ENCODE measurements at places on chromosomes 13 and 19.

DNA sequence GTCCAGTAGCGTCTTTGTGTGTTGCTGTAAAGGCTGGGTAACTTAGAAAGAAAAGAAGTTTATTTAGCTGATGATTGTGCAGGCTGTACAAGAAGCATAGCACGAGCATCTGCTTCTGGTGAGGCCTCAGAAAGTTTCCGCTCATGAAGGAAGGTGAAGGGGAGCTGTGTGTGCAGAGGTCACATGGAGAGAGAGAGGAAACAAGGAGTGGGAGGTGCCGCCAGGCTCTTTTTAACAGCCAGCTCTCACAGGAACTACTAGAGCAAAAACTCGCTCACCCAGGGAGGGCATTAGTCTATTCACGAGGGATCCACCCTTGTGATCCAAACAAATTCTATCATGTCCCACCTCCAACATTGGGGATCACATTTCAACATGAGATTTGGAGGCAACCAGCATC lies 99.8 kb downstream of the GPR12 start:
- DNase-seq, result no peak

- DNase-seq, result peak; percentile 52
Observed at GRCh38 chr19:16025108-16026101, 50.9 kb upstream of the TPM4 start.

GRCh38 chr13:61040181-61040580 lies 375.5 kb downstream of the PCDH20 start:
- peak; percentile 13 for DNase-seq

DNA sequence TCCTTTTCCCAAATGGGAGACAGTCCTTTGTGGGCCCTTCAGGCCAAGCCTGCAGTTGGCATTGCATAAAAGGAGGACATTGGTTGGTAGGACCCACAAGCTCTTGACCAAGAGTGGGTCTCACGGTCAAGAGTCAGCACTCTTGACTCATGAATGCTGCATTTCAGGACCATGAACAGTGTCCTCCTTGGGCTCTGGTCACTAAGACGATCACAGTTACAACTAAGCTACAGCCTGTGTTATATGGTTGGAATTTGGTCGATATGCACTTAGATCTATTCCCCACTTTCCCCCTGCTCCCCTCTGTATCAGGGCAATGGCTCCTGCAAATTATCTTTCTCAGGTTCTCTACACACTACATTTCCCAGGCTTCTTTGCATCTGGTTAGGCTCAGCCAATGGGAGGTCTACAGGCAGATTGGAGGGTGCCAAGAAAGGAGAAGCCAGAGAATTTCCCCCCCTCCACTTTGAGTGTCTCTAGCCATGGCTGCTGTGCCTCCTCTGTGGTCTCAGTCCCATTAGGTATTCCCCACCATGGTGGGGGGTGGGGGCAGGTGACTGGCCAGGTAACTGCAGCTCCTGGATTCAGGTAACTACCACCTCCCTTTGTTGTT lies 3.1 kb upstream of the OLFM2 start:
- no peak for DNase-seq

- DNase-seq, result no peak
Observed at GRCh38 chr13:46812301-46812797, 15.4 kb upstream of the ESD start.

DNA sequence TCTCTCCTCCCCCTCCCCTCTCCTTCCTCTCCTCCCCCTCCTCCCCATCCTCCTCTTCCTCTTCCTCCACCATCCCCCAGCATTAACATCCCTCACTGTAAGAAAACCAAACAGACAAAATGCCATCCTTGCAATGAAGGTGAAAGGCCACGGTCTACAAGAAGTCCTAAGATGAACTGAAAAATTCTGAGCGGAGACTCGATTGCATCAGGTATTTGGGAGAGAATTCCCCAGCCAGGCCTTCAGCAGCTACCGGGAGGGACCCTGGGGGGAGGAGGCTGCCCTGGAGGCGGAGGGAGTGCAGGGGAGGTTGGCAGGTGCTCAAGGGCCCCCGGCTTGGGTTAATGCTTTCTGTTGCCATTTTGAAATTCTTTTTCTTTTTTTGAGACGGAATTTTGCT lies 10.1 kb upstream of the TIMM44 start:
- no peak for DNase-seq

DNA sequence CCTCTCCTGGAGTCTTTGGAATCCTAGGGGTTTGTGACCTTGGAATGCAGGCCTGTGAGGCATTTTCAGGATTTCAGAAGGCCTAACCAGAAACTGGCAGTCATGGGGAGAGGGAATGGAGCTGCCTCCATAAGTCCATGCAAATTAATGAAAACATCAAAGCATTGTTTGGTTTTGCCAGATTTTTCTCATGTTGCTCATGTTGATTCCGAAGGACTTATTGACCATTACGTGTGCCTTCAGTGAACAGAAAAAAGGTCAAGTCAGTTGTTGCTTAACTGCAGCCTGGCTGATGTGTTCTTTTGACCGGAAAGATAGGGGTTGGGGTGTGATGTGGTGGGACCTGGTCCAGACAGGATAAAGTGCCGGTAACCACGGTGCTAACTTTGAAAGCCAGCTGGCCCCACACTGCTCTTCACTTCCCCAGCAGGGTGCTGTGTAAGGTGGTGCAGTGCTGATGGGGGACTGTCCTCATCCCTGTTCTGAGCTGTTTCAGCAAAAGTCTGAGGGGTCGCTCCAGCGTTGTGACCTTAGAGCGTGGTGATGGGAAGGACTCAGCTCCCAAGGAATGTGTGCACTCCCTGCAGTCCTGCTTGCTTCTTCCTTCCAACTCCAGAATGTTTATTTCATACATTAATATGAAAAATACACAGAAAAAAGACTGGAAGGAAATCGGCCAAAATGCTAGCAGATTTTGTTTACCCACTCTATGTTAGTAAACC lies 3.5 kb downstream of the RNF113B start:
- DNase-seq, result peak; percentile 93

DNA sequence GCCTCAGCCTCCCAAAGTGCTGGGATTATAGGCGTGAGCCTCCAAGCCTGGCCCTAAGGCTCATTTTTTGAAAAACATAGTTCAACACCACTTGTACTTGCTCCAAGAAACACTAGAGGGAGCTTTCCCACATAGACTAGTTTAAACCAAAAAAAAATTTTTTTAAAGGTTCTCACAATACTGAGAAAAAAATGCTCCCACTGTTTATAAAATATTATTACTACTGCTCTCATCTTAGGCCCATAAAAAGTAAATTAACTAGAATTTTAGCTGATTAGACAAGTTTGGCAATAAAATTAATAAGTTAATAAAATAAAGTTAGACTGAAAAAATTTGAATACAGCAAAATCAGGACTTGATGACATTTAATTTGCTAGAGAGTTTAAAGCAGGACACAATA lies 109.5 kb downstream of the TBC1D4 start:
- DNase-seq, result peak; percentile 66

DNA sequence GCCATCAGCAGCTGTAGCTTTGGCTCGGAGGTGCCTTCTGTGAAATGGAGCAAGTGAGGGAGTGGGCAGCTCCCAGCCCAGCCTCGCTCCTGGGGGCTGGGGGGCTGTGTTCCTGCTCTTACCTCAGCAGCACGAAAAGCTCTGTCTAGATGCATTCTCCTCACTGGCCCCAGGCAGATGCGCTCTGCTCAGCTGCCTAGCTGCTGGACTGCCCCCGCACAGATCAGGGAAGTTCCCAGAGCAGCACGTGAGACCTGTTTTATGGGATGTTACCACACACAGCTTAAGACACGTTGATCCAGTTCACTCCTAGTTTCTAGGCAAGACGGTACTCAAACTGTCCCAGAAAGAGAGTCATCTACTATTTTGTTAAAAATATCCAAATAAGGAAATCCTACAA lies 13.6 kb downstream of the LCP1 start:
- no peak for DNase-seq

GRCh38 chr13:48066310-48066989 lies 28.5 kb downstream of the MED4 start:
- peak; percentile 11 for DNase-seq

DNA sequence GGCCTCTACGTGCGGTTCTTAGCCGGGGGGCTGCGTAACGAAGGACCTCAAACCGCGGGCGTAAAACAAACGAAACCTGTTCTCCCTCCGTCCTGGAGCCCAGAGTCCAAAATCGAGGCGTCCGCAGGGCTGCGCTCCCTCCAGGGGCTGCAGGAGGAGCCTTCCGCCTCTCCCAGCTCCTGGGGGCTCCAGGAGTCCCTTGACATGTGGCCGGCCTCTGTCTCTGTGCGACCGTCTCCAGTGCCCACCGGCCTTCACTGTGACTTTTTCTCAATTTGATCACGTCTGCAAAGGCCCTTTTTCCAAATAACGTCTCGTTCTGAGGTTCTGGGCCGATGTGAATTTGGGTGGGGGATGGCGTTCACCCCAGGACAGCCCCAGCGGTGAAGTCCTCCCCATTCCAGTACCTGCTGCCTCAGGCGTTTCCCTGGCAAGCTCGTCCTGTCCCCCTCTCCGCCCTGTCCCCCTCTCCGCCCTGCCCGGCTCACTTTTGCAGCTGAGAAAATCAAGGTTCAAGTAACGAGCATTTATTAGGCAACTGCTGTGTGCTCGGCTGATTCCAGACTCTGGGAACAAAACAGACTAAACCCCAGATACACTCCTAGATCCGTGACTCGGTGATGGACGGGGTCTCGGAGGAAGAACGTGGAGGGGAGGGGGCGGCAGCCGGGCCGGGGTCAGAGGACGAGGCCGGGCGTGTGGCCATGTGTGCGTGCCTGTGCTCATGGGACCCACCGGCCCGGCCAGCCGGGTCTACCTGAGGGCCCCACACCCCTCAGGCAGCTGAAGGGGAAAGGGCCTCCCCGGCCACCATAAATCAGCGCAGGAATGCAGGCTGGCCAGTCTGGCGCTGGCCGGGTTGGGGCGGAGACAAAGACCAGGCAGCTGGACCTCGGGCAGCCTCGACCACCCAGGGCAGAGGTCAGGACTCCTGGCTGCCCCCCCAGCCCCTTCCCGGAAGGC lies 28.1 kb upstream of the WDR18 start:
- DNase-seq, result no peak

DNA sequence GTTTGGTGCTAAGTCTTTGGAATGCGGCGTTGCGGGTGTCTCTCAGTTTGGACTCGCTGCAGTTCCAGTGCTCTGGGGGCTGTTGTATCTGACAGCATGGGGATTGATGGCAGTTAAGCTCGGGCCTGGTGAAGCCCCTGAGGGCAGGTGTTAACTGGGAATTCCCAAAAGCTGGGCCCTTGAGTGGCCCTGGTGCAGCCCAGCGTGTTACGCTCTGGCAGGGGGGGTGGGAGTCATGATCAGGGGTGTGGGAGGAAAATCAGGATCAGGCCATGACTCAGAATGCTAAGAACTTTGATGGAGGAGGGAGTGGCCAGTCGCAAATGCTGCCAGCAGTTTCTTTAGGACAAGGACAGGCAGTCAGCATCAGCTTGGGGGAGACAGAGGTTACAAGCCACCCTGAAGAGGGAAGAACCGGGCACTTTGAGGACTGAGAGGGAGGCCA lies 19.6 kb downstream of the AP2A1 start:
- DNase-seq, result peak; percentile 46

GRCh38 chr13:111956261-111957151 lies 110.4 kb upstream of the SOX1 start:
- DNase-seq, result no peak

DNA sequence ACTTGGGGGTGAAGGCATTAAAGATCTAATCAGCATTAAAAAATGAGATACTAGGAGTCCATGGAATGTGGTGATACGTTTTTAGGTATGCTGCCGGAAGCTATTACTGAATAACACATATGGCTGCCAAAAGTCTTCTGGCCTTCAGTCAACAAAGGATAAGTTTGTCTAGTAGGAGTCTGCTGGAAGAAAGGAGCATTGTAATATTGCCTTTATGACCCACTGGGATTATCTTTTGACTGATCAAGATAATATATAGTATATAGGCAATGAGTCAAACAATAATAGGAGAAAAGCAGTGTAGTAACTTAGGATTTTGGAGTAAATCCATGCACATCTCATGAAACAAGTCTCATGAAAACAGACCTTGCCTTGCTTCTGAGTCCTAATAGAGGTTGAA lies 295.4 kb downstream of the SLITRK6 start:
- DNase-seq, result peak; percentile 48

- no peak for DNase-seq
Observed at GRCh38 chr13:60326273-60326672, 70.7 kb upstream of the TDRD3 start.

GRCh38 chr19:2145831-2146241 lies 5.5 kb downstream of the AP3D1 start:
- no peak for DNase-seq

GRCh38 chr13:105144020-105144419 lies 1391.4 kb downstream of the EFNB2 start:
- no peak for DNase-seq

GRCh38 chr19:36073121-36073876 lies 18.6 kb downstream of the WDR62 start:
- no peak for DNase-seq

DNA sequence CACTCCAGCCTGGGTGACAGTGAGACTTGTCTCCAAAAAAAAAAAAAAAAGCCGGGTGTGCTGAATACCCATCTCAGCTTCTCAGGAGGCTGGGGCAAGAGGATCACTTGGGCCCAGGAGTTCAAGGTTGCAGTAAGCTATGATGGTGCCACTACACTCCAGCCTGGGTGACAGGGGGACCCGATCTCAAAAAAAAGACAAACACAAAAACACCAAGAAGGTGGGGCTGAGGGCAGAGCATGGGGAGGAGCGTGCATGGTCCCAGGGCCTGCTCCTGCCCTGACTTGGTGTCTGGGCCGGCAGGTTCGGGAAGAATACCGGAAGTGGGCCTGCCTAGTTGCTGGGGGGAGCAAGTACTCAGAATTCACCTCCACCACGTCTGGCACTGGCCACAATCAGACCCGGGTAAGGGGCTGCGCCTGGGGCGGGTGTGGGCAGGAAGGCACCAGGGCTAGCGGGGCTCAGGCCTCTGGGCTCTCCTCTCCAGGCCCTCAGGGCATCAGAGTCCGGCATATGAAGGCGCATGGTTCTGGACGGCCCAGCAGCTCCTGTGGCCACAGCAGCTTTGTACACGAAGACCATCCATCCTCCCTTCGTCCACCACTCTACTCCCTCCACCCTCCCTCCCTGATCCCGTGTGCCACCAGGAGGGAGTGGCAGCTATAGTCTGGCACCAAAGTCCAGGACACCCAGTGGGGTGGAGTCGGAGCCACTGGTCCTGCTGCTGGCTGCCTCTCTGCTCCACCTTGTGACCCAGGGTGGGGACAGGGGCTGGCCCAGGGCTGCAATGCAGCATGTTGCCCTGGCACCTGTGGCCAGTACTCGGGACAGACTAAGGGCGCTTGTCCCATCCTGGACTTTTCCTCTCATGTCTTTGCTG lies 11.3 kb downstream of the DDX39A start:
- DNase-seq, result no peak

DNA sequence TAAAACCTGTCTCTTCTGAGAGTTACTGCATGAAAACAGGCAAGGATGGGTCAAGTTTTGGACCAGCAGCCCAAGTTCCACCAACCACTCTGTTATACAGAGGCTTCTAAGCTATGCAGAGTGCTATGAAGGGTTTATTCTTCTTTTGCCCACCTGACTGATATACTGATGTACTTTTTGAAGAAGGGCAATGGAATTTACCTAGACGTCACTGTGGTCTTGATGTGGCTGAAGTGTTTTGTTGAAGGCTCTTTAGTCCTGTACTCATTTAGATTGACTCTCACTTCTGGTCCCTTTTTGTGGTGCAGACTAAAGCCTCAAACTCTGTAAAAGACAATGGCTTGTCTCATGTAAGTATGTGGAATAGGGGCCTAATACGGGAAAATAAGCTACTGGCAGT lies 92.0 kb downstream of the DGKH start:
- no peak for DNase-seq

GRCh38 chr19:28027116-28027515 lies 1185.8 kb downstream of the UQCRFS1 start:
- DNase-seq, result no peak

Measured in fibroblast of skin of scalp (primary cell).